ENCODE measurements at places on chromosomes 2 and 18.

- DNase-seq = no peak
Observed at GRCh38 chr2:190653231-190653630, 4.3 kb downstream of the NAB1 start.

GRCh38 chr2:188478724-188479123 is 187.1 kb downstream of the GULP1 start:
- DNase-seq = no peak

- DNase-seq = no peak
Observed at GRCh38 chr2:100655936-100656534, 93.2 kb downstream of the PDCL3 start.

DNA sequence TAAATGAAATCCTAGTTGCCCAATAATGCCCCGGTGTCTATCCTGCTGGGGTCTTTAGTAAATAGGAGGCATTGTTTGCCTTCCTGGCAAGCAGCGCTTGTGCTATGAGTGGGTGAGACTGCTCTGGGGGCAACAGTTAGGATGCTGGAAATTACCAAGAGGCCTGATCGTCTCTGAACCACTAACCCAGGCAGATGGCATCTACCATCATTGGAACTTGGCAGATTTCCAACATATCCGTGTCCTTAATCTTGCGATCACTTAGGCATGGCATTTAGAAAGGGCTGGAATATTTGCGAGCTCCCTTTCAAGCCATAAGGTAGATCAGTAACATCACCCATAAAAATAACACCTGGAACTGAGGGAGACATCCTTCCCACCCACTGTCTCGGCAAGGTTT is 18.8 kb upstream of the SH3RF3 start:
- no peak for DNase-seq

Measured in esophagus muscularis mucosa (tissue), 4 donors.